ENCODE measurements at places on chromosomes 16 and 17.
A peak's percentile ranks its signal among the peaks of the same experiment; 100 is the strongest.

DNA sequence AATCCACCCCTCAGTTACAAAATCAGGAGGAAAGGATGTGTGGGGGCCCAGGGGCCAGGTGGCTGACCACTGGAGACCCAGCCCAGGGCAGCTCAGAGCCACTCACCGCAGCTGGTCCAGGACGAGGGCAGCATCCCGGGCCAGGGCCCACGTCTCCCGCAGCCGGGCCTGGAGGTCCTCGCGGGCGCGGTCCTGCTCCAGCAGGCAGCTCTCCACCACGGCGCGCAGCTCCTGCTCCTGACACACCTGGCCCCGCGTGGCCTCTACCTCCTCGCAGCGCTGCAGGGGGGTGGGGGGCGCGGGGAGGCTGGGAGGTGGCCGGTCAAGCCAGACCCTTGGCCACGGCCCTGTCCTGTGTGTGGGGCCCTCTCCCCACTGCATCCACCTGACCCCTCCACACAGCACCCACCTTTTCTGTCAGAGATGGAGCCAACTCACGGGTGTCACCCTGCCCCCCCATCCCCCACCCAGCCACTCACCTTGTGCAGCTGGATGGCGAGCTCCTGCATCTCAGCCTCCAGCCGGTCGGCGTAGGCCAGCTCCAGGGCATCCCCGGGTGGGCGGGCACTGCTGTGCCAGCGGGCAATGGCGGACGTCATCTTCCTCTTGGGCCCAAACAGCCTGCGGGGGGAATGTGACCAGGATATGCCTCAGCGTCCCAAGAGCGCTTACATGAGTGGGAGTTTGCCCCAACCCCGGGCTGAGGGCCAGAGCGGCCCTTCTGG is 5.1 kb downstream of the NUDT16L1 start:
- DNase-seq = no peak

- DNase-seq = no peak
Observed at GRCh38 chr17:231191-231965, 49.9 kb upstream of the DOC2B start.

- no peak for DNase-seq
Observed at GRCh38 chr17:60134396-60135150, 15.2 kb upstream of the CA4 start.

GRCh38 chr17:11140501-11140900 is 100.5 kb upstream of the SHISA6 start:
- DNase-seq = no peak

DNA sequence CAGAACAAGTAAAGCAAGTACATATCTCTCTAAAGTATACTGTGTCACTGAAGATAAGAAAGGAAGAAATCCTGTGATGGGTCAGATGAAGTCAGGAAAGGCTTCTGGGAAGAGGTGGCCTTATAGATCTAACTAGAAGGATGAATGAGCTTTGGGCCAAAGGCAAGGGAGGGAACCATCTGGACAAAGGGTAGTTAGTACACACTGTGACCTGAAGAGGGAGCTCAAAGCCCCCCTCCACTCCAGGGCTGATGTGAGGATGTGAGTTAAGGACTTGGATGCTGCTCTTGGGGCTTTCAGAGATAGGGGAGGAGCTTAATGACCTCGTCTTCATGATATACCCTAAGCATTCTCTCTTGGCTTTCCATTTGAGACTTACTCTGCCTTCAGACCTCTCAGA is 185.3 kb upstream of the CACNG3 start:
- peak; percentile 20 for DNase-seq

DNA sequence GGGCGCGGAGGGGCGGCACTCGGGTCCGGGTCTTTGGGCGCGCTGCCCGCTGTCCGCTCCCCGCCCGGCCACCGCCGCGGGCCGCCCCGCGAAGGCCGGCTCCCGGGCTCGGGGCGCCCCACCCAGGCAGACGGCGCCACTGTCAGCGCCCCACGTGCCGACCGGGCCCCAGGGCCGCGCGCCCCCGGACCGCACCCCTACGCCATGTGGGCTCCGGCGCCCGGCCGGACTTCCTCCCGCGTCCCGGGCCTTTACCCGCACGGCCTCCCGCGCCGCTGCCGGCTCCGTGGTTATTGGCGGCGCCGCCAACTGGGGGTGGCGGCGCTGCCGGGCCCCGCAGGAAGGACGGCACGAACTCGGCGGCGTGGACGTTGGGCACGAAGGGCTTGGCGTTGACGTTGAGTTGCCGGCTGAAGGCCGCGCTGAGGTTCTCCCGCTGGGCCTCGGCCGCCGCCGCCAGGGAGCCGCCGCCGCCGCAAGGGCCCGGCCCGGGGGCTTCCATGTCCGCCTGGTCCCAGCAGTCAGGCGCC is 577 bp downstream of the GSPT1 start:
- DNase-seq = no peak

GRCh38 chr17:44005527-44006271 is 1.3 kb downstream of the NAGS start:
- no peak for DNase-seq

Measured in NCI-H1436 treated with DMSO at 0.1 percent for 48 hours (cell line).